ENCODE measurements at places on chromosomes 2 and 18.

DNA sequence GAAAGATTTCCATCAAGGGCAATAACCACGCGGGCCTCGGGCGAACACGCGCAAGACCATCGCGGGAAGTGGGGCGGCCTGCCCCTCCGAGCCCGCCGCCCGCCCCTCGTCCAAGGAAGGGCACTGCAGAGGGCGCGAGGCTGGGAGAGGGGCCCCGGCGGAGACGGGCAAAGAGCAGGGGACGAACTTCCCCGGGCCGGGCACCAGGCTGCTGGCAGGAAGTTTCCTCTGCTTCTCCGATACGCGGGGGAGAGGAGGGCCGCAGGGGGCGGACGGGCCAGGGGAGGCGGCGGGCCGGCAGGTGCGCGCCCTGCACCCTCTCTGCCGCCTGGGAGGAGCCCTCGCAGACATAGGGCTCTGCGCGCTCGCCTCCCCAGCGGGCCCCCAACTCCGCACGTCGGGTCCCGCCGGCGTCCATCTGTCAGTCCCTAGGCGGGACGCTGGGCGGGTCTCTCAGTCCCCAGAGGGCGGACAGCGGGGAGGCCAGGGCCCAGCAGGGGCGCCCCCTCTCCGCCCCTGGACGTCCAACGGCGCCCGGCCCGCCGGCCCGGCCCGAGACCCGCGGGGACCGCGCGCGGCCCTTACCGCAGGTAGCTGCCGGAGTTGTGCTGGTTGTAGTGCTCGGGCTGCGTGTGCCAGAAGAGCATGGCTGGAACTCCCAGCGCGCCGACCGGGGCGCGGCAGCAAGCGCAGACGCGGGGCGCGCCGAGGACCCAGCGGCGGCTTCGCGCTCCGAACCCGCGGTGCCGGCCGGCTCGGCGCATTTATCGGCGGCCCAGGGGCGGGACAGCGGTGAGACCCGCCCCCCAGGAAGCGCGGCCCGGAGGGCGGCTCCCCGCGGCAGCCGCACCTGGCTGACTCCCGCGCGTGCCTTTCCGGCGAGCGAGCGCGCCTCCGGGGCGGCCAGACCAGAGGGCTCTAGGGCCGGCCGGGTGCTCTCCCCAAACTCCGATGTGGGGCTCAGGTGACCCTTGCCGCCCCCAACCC is at the start of gene TFCP2L1:
Gene TFCP2L1 (minus strand): TSS at position 740 of the 987 bp plus-strand sequence. CDS start 93 bp downstream, at position 647.
- no peak for DNase-seq

DNA sequence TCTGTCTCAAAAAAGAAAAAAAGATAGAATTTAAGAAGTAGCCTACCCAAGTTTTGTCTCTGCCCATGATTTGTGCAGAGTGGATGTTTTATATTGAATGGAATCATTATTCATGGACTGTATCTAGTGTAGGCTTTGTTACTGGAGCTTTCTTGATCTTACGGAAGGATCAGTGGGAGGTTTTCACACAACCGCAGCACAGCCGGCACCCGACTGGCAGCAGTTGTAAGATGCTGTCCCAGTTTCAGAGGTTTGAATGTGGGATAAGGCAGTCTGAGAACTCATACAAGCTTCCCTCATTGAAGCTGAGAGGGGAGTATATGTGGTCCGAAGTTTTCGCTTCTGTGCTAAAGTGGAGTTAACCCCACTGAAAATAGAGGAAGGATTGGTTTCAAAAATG is 19.7 kb upstream of the SAG start:
- DNase-seq: no peak

- DNase-seq: no peak
These were observed 57.2 kb downstream of the TSHZ1 start for GRCh38 chr18:75267643-75268363.

GRCh38 chr2:8620611-8621382 is 61.1 kb upstream of the ID2 start:
- DNase-seq: no peak

DNA sequence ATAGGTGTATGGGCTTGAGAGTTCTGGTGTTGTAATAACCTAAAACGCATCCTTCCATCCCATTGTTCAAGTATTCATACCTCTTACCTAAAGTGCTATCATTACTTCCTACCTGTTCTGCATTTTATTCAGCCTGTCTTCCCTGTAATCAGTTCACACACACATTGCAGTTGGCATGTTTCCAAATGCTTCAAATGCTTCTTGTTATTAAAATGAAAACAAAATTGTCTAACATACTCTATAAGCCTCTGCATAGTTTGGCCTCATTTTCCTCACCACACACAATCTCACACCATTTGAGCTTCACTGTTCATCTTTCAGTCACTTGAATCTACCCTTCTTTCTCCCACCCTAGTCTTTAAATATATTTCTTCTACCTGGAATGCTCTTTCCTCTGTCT is 1178.2 kb upstream of the NRXN1 start:
- DNase-seq: no peak

DNA sequence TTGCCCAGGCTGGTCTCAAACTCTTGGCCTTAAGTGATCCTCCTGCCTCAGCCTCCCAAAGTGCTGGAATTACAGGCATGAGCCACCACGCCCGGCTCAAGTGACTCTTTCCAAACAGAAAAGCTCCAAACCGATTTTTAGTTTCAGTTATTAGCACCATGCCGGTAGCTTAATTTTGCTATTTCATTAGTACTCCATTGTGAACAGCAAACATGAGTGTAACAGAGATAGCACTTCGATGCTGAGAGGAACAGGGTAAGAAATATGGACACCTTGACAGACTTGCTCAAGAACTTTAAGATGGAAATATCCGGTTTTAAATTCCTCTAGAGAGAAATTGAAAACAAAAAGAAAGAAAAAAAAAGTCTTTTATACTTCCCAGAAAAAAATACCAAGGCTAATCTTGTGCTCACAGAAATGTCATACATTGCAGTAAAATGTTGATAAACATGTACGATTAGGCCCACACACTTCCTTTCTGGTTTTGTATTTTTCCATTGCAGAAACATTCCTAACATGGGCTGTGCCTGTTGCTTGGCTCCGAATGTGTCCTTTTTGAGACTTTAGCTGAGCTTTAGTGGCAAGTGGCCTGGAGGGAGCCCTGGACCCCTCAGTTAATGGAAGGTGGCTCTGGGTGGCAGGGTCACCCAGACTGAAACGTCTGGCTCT is 18.3 kb downstream of the FHL2 start:
- DNase-seq: no peak

DNA sequence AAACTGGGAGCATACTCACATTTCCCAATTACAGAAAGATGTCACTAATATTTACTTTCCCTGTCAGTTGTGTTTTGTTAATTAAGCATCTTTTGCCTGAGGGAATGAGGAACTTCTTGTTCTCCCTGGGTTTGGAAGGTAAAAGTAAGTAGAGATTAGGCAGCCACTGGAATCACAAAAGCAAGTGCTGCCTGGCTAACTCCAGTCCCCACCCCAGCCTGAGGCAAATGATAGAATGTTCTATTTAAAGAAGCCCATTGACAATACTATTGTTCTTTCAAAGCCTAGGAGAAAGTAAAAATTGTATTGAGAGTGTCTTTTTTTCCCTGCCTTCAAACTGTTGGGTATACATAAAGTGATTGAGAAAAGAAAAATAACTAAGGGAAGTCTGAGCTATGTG is 93.8 kb downstream of the MBD2 start:
- DNase-seq: no peak

GRCh38 chr2:134305109-134305491 is 51.2 kb downstream of the MGAT5 start:
- no peak for DNase-seq

DNA sequence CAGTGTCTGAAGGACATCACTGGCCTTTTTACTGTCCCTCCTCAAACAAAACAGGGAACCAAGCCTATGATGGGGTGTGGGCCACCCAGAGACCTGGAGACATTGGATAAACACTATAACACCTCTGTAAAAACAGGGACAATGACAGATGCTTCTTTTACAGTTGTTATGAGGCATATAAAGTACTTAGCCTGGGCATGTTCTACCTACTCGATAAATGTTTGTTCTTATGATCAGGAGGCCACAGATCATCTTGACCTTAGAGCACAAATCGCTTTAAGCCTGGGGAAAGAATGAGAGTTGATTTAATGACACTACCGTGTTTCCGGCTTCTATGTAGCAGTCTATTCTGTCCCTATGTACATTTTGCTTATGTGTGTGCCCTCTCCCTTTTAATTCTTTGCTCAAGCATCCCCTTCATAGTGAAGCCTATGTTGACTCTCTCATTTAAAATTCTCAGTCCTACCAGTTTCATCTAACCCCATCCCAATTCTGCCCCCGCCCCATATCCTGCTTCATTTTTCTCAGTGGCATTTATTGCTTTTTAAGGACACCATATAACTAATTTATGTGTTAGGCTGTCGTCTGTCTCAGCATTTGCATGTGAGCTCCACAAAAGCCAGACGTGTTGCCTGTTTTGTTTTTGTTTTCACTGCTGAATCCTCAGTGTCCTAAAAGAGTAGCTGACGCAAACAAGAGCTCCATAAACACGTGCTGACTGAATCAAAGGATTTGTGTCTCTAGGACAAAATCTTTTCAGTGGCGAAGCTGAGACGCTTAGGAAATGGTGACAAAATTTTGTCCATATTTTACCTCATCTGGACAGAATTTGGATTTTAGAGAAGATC is 182.3 kb upstream of the ST6GAL2 start:
- DNase-seq: no peak

GRCh38 chr2:239049421-239050251 is 201.8 kb downstream of the TWIST2 start:
- no peak for DNase-seq
